Stimulated activated naive CD4-positive, alpha-beta T cell (primary cell): ENCODE measurements at places on chromosomes 12 and 14.

GRCh38 chr12:119302451-119303080, 32.0 kb upstream of the CCDC60 start:
- no peak for DNase-seq

- no peak for DNase-seq
Observed at GRCh38 chr14:45968037-45968436, 683.5 kb downstream of the RPL10L start.

- no peak for DNase-seq
Observed at GRCh38 chr12:19808371-19808770, 369.1 kb downstream of the AEBP2 start.

- no peak for DNase-seq
Observed at GRCh38 chr12:54786081-54786480, 68.2 kb upstream of the MUCL1 start.

DNA sequence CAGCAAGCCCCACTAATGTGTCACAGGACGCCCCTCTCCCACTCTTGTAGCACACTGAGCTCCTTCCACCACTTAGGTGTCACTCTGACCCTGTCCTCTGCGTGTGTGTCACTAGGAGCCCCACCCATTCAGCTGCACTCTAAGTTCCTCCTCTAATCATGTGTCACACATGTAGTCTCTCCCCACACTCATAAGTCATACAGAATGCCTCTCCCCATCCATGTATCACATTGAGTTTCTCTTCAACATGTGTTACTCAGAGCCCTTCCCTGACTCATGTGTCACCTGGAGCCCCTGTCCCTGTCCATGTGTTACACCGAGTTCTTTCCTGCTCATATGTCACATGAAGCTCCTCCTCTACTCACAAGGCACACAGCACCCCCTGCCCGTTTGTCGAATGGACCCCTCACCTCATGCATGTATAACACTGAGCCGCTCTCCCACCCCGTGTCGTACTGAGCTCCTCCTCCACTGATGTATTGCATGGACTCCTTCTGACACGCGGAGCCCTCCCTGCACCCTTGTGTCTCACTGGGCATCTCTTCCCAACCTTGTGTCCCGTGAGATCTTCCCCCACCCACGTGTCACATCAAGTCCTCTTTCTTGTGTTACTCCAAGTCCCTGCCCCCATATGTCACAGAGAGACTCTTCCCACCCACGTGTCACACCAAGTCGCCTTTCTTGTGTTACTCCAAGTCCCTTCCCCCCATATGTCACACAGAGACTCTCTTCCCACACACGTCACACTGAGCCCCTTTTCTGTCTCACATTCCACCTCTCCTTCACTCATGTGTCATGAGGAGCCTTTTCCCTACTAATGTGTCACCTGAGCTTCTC, 31.0 kb downstream of the RTL1 start:
- no peak for DNase-seq

DNA sequence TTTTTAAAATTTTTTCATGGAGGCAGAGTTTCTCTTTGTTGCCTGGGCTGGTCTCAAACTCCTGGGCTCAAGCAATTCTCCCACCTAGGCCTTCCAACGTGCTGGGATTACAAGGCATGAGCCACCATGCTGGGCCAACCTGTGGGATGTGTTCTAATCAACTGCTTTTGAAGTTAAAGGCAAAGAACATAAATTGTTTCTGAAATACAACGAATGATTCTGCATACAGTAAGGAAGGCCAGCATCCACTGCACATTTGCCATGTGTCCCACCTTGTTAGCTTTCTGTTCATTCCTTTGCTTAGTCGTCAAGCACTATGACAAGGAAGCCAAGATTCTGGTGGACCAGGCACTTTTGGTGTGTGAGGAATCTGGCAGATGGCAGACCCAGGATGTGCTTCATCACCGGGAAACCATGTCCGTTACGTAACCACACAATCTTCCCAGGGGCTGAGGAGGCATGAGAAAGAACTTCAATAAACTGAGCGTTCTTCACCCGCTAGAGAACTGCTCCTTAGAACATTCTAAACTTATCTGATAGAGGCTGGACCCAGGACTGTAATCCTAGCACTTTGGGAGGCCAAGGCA, 24.5 kb downstream of the MOK start:
- no peak for DNase-seq

GRCh38 chr14:78029601-78030372, 140.4 kb upstream of the NRXN3 start:
- no peak for DNase-seq

DNA sequence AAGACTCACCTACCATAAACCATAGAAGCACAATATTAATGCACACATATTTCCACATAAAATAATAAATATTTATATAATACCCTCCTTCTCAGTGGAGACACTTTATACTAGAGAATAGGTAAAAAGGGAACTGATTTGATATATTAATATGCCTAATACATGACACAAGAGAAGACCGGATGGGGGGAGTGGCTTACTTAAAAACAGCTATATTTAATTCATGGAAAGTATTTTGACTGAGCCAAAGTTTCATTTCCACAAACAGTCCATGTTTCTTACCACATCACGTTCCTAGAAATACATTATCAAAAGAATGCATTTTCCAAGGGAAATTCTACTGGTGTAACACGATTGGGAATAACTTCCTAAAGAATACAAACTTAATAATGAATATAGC, 63.4 kb downstream of the ITPR2 start:
- no peak for DNase-seq

DNA sequence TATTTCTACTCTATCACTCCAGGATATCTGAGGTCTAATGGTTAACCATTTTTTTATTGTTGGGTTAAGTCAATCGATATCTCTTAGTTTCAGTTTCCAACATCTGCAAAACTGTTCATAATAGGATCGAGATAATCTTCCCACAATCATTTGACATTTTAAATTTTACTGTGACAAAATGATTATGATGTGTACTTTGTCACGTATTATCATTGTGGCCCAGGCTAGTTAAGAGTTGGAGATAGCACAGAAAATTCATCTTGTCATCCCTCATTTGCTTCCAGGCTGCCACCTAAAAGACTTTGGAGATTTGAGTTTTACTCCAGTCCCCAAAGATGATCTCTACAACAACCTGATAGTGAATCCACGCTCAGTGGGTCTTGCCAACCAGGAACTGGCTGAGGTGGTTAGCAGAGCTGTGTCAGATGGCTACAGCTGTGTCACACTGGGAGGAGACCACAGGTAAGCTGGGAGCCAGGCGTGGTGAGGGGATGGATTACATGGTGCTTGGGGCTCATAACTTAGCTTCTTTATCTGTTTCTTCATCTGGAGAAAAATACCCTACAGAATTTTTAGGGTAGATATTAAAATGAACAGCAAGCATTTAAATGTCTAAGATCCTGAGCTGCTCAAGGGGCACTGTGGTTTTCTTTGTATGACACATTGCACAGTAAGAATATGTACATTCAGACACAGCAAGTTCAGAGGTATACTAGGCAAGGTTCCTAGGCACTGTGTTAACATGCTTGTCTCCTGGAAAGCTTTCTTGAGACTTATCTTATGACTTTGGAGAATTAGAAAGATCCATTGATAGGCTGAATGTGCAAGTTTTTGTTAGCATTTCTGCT, 22.4 kb downstream of the ARG2 start:
- no peak for DNase-seq

DNA sequence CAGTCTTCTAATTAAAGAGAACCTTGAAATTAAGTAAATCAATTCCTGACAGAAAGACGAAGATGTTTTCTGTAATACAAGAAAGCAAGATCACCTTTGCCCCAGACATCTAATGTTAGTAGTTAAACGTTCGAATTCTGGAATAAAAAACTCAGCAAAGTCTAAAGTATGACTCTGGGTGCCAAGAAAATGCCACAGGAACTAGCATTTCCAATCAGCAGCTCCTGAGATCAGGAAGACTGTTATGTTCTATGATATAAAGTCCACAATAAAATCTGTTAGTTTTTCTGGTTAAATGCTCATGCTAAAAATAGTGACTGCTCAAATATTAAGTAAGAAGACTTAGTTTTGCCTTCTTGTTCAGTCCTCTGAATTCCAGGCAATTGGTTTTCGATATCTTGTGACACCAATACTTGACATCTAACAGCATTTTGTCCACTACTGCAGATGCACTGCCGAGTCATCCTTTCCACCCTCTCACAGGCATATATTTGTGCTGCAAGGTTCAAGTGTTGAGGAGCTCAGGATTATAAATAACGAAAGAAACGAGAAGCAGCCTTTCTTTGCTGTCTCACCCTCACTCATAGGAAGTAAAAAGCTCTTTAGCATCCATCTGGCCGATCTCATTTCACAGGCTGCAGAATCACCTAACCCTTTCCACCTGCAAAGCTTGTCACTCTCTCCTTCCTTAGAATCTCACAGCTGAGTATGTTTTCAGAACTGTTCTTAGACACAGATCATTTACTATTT, 32.0 kb downstream of the SSH1 start:
- no peak for DNase-seq

- no peak for DNase-seq
Observed at GRCh38 chr12:120214626-120215356, 13.9 kb upstream of the RPLP0 start.

DNA sequence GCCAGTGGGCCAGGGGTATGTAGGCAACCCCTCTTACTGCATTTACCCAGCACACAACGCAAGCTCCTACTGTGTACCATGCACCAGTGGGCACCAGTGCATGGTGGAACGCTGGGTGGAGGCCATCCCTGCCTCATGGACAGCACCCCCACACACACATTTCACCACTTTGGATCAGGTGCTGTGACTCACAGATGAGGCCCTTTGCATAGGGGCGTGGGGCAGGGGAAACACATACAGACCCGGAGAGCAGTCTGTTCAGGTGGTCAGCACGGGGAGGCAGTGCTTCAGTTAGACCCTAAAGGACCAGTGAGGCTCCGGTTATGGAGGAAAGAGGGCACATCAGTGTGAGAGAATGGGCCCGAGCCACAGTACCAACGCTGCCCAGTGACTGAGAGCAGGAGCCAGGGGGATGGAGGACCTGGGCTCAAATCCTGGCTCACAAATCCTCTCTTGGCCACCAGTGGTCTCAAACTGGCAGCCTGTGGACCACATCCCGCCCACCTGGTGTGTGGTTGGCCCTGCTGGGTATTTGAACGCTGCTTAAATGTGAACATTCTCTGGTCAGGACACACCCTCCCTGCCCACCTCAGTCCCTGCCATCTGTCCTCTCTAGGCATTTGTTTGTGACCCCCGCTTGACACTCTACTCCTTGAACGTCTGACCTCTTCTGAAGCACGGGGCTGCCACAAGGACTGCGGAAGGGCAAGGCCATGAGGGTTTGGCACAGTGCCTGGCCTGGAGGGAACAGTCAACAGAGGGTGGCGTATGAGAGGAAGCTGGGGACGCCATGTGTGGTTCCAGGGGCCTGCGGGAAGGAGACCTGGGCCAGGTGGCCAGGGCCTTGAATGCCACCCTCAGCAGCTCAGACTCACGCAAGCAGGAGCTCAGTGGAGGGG, 46.7 kb downstream of the FAM222A start:
- no peak for DNase-seq

DNA sequence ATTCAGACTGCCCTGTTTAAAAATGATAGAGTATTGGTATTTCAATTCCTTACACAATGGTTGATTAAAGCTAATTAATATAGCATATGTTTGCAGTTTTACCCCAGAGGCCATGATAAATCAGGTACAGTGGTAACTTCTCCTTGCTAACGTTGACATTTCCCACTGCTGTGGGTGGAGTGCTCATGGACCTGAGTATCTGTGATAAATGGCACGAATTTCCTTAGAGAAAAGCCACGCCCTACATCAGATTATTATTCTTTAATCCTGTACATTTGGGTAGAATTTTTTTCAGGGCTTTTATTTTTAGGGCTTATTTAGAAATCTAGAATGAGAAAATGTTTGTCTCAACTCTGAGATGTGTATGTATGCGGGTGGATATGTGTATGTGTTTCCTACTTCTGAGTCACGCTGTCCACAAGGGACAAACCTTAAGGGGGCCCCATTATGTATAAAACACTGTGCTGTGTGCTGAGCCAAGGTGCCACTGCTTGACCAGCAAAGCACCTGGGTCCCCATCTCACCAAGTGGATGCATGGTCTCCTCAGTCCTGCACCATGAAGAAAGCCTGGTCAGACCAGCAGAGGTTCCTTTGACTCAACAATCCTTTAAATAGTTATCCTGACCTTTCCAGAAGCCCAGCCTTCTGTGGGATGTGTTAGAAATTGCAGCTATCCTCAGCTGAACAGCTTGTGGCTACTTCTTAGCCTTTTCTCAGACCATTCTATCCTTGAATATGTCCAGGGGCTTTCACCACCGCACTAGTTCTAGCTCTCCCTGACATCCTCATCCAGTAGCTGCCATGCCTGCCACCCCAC, 57.9 kb upstream of the STK38L start:
- no peak for DNase-seq

GRCh38 chr12:29702972-29703371, 80.8 kb downstream of the TMTC1 start:
- no peak for DNase-seq

GRCh38 chr12:14907953-14908352, 22.3 kb upstream of the MGP start:
- DNase-seq = no peak

GRCh38 chr12:92537290-92537960, 165.4 kb upstream of the PLEKHG7 start:
- no peak for DNase-seq

DNA sequence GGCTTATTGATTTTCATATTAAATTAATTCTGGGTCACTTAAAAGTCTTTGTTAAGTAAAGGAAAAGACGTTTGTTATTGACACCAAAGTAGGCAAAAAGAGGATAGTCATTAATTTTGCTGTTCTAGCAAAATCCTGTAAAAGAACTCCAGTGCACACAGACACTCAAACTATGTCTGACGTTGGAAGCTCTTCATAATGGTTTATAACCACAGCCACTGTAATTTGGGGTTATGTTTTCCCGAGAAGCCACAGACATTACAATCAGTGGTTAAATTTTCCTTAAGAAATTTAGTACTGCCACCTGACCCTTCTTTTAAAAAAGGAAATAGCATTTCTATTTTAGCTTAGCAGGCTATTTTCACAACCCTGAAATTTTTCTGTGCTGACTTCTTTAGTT, 267.5 kb downstream of the CCDC91 start:
- no peak for DNase-seq

DNA sequence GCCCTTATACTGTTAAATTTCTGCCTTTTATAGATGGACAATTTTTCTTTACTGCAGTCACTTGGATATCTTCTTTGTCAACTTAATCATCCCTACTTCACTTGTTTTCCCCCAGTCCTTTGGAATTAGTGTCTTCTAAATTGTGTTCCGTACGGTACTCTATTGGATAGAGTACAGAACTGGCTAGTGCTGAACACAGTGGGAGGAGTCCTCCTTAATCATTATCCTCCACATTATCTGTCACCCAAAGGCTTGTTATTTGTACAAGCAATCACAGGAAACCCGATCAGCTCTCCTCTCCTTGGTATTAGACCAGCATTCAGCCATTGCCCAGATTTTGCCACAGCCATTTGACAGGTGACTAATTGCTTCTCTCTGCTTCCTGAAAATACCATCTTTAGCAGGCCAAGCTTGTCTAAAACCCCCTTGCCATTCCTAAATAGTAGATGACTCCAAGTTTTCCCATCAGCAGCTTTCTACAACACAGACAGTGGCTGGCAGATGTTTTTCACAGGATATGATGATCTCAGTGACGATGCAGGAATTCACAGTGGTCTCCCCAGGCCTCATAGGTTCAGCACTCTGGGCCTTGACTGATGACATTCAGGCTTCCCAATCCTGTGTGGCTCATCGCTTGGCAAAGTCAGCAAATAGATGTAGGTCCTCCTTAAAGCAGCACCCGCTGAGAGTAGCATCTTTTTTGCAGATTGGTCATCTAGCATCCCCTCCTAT, 216.0 kb upstream of the RGS6 start:
- no peak for DNase-seq

- no peak for DNase-seq
Observed at GRCh38 chr14:96105926-96106441, 66.8 kb downstream of the C14orf132 start.
